ENCODE measurements at places on chromosomes 11 and 22.
A peak's percentile ranks its signal among the peaks of the same experiment; 100 is the strongest.

DNA sequence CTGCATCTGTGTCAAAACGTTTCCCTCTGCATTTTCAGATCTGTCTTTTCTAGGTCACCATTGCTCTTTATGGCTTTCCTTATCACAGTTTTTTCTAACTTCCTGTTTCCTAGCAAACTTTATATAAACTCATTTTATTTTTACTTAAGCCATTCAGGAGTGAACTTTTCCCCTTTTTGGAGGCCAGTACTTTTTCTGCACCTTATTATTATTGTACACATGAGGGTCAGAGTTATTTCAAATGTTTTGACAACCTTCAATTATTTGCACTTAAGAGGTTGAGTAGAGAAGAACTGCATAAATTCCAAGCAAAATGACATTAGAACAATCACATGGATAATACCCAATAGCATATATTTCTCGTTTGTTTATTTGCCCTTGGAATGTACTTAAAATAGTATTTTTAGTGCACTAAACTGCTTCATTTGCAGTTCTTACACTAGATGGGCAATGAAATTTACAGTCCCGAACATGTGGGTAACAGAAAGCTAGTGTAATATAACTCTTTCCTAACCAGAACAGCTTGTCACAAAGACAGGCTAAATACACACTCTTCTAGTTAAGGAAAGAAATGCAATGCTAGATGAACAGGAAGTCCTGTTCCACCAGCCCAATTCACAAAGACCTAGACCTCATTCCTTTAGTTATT lies 79.5 kb downstream of the UBASH3B start:
- no peak for DNase-seq

DNA sequence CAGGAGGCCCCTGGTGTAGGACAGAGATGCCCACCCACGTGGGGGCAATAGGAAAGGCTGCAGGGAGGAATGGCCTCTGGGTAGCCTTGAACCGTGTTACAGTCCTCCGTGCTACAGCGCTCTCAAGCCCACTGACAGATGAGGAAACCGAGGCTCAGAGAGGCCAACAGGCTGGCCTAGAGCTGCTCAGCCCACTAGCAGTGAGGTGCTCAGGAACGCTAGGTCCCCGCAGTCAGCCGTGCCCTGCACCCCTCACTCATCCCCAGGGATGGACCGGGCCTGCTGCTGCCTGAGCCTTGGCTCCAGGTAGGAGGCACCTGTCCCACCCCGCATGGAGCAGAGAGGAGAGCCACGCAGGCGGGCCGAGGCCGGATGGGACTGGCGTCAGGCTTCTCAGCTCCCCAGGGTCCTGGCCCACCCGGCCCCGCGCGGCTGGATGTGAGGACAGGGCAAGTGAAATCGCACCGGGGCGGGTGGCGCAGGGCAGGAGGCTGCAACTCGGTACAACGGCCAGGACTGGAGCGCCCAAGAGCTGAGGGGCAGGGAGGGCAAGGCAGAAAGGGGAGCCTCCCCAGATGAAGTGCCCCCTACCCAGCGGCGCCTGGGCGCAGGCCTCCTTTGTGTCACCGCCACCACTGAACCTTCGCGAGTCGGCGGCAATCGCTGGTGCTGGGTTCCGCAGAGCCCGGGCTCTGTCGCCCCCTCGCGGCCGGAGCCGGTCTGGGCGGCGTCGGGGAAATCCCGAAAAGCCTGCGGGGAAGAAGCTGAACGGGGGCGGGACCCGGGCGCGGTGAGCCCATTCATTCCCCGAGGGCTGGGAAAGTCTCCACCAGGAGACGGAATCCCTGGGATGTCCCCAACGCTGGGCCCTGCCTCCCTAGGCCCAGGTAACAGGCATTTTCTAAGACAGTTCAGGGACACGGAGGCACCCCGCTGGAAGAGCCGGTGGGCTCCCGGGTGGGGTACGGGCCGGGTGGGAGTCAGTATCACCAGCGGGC lies 8.4 kb upstream of the SLC2A11 start:
- DNase-seq = peak; percentile 86

- DNase-seq = no peak
Measured at GRCh38 chr11:38136887-38137286, 1538.9 kb upstream of the RAG2 start.

DNA sequence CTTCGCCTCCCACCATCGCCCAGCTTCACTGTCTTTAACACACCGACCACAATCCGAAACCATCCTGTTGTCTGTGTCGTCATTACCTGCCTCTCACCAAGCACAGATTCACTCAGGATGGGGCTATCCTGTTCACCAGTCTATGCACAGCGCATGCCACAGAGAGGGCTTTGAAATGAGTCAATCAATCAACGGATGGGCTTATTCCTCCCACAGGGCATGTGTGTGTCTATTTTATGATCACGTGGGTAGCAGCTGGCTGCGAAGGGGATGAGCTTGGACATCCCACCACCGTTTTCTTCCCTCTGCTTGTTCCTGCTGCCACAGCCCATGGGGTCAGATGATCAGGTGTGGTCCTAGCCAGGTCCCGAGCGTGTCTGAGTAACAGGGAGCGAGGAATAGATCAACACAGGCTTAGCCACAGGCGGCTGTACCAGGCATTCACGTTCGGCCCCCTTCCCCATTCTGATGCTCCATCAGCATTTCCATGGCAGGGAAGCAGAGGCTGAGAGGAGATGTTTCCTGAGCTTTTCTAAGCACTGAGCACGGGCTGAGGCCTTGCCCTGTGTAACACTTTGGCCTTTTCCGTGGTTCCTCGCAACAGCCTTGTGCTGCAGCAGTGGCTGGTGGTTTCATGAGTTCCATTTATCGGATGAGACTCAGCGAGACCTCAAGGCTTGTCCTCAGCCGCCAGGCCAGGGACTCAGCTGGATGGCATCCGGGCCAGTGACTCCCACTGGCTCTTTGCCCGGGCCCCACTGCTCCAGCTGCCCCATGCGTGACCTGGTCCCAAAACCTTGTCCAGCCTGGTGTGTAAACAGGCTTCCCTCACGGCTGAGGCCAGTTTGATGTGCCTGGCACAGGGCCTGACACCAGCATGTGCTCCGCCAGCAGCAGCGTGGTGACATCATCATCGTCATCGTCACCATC lies 48.1 kb upstream of the FGF3 start:
- peak; percentile 36 for DNase-seq

GRCh38 chr22:39176143-39176713 lies 23.7 kb upstream of the CBX7 start:
- DNase-seq = peak; percentile 84

- DNase-seq = no peak
Measured at GRCh38 chr11:10534316-10534715, 6.7 kb downstream of the RNF141 start.

GRCh38 chr11:64373598-64373974 lies 14.6 kb downstream of the RPS6KA4 start:
- DNase-seq = no peak

DNA sequence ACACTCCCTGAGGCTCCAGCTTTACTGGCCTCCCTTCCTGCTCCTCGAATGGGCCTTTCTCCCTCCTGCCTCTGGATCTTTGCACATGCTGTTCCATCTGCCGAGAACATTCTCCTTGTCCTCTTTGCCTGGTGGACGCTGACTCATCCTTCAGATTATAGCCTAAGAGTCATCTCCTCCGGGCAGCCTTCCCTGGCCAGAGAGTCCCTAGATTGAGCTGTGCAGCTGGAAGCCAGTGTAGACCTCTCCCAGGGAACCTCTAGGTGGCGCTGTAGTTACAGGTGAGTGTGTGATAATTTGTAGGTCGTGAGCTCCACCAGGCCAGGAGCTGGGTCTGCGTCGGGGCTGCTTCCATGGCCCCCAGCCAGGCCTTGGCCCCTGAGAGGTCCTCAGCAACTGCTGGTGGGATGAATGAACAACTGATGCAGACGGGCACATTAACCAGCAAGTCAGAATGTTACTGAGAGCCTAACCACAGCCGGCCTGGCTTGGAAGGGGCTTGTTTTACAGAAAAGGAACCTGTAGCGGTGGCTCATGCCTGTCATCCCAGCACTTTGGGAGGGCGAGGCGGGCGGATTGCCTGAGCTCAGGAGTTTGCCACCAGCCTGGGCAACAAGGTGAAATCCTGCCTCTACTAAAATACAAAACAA lies 8.7 kb downstream of the PNPLA5 start:
- DNase-seq = peak; percentile 59

- DNase-seq = no peak
Measured at GRCh38 chr11:17383461-17383860, 5.0 kb downstream of the KCNJ11 start.

GRCh38 chr22:35411102-35411501 lies 11.2 kb downstream of the MCM5 start:
- no peak for DNase-seq

DNA sequence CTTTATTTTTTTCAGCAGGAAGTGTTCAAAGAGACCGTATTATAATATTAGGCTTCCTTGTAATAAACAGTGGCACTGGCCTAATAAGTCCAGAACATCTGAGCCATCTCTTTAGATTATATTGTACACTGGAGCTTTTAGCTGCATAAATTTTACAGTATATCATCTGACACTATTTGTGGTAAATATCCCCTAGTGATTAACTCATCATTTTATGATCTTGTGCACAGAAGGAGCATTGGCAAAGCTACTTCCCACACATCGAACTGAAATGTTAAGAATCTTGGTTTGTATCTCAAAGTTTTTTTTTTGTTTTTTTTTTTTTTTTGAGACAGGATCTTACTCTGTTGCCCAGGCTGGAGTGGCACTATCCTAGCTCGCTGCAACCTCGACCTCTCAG lies 162.7 kb downstream of the HIPK3 start:
- DNase-seq = no peak

DNA sequence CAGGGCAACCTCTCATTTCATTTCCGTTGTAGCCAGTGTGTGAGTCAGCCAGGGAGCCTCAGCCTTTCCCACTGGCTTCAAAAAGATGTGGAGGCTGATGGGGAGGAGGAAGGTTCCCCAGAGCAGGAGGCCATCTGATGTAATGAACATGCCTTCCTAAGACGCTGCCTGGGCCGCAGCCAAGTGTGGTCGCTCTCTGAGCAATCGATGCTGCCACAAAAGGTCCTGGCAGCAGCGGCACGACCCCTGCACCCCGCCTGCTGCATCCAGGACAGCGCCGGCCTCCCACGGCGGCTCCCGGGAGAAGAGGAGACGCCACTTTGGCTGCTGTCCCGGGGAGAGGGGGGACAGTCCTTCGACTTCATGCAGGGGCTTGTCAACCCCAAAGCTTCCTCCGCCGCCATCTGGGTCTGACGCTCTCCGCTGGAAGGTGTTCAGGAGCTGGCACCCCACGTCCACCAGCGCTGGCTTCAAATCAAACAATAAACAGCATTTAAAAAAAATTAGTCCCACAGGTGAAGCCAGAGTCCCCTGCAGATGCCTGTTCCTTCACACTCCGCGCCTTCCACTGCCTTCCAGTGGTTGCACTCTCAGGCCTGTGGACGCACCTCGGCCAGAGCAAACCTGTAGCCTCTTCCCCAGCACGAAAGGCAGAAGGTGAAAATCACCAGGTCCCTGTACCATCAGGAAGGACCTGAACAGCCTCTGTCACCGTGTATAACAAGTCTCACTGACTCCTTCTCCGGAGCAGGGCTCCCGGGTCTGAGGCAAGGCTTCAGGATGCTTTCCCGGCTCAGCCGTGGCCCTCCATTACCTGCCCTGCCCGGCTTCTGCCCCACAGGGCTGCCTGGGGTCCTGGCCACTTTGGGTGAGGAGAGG lies 930.7 kb downstream of the BRD1 start:
- no peak for DNase-seq

GRCh38 chr11:27186580-27186979 lies 146.0 kb downstream of the BBOX1 start:
- no peak for DNase-seq

DNA sequence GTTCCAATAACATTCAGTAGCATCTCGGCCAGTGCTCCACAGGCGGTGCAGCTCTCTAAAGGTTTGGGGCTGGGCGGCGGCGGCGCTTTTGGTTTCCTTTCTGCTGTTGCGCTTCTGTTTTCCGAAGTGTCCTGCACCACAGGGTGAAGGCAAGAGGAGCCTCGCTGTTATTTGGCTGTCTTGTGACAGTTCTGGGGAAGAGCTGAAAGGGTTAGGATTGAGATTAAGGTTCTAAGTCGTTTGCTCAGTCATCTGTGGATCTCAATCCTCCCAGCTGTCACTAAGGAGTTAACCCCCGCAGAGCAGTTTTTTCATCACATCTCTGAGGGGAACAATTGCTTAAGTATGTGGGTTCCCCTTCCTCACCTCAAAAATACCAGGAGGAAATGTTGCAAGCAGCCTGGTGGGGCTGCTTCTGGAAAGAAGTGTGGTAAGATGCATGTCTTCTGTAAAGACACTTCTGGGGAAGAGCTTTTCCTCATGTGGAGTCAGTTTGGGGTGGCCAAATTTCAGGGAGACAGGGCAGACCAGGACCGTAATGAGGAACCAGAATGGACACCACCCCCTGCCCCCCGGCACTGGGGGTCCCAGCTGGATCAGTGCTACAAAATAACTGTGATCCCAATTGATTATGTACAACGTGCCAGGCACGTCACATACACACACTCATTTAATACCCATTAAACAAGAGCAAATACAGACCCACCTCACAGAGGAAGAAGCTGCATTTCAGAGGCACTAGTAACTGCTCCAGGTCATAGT lies 14.2 kb downstream of the TMEM121B start:
- DNase-seq = no peak

- DNase-seq = no peak
Measured at GRCh38 chr11:48028914-48029680, 48.7 kb downstream of the PTPRJ start.

GRCh38 chr11:111978028-111978771 lies 41.1 kb downstream of the DIXDC1 start:
- peak; percentile 81 for DNase-seq

DNA sequence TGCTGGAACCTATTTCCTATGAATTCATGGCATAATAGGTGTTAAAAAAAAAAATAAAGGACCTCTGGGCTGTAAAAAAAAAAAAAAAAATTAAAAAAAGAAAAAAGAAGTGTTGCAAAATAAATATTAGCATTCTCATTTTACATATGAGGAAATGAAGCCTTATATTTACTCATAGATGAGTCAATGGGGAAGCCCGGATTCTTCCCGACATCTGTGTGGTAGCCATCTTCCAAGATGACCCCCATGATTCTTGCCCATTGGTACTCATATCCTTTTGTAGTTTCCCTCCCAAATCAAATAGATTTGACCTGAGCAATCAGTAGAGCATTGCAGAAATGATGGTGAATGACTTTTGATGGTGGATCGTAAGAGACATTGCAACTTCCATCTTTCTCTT lies 3.0 kb upstream of the SWAP70 start:
- DNase-seq = no peak

DNA sequence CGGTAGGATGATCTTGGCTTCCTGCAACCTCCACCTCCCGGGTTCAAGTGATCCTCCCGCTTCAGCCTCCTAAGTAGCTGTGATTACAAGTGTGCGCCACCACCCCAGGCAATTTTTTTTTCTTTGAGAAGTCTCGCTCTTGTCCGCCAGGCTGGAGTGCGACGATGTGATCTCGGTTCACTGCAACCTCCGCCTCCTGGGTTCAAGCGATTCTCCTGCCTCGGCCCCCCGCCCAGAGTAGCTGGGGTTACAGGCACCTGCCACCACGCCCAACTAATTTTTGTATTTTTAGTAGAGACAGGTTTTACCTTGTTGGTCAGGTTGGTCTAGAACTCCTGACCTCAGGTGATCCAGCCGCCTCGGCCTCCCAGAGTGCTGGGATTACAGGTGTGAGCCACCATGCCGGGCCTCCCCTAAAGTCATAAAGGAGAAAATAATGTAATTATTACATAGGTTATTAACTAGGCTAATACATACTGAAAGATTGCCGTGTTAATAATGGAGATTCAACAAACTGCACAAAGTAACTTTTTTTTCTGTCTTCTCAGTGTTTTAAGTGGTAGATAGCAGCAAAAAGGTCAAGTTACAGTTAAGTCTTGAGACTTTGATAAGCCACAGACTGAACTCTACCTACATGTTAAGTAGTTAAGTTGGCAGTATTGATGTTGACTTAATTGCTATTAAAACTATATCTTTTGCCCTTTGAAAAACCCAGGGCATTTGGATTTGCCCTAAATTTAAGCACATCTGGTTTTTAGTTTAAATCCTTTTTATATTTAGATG lies 3.9 kb downstream of the CAPRIN1 start:
- no peak for DNase-seq

All from tongue (tissue), 3 donors.